ENCODE measurements at places on chromosomes 5 and 9.

- H3K4me1 ChIP-seq: peaks cover 15% of the 10 kb centered on the region
- no peak for DNase-seq
- H3K4me3 ChIP-seq: no peak overlapping the region
- no peaks in the 10 kb centered on the region for H3K36me3 ChIP-seq
- no peak overlapping the region for H3K27ac ChIP-seq
Observed at GRCh38 chr5:113265190-113265589, 169.6 kb downstream of the TSSK1B start.

- H3K4me3 ChIP-seq: no peak overlapping the region
- DNase-seq: peak; percentile 90
- H3K4me1 ChIP-seq: peaks cover 15% of the 10 kb centered on the region
- no peaks in the 10 kb centered on the region for H3K36me3 ChIP-seq
- no peaks in the 10 kb centered on the region for H3K27me3 ChIP-seq
Observed at GRCh38 chr9:6055216-6055615, 39.8 kb upstream of the RANBP6 start.

- no peaks in the 10 kb centered on the region for H3K36me3 ChIP-seq
- no peak overlapping the region for H3K27ac ChIP-seq
- DNase-seq: no peak
- H3K27me3 ChIP-seq: peaks cover 19% of the 10 kb centered on the region
- no peaks in the 10 kb centered on the region for H3K4me1 ChIP-seq
- H3K4me3 ChIP-seq: no peak overlapping the region
Observed at GRCh38 chr5:152439791-152440190, 34.7 kb upstream of the NMUR2 start.

GRCh38 chr5:151022511-151023018, 2.2 kb downstream of the GPX3 start:
- H3K27me3 ChIP-seq: no peaks in the 10 kb centered on the region
- H3K4me1 ChIP-seq: peaks cover 31% of the 10 kb centered on the region
- H3K36me3 ChIP-seq: no peaks in the 10 kb centered on the region
